PC-9 (cell line): ENCODE measurements at places on chromosomes 12 and 14. TPM values are rescaled to one million over a fixed set of nuclear protein-coding genes. Genes with fewer than 3 reads are reported as not detected.

DNA sequence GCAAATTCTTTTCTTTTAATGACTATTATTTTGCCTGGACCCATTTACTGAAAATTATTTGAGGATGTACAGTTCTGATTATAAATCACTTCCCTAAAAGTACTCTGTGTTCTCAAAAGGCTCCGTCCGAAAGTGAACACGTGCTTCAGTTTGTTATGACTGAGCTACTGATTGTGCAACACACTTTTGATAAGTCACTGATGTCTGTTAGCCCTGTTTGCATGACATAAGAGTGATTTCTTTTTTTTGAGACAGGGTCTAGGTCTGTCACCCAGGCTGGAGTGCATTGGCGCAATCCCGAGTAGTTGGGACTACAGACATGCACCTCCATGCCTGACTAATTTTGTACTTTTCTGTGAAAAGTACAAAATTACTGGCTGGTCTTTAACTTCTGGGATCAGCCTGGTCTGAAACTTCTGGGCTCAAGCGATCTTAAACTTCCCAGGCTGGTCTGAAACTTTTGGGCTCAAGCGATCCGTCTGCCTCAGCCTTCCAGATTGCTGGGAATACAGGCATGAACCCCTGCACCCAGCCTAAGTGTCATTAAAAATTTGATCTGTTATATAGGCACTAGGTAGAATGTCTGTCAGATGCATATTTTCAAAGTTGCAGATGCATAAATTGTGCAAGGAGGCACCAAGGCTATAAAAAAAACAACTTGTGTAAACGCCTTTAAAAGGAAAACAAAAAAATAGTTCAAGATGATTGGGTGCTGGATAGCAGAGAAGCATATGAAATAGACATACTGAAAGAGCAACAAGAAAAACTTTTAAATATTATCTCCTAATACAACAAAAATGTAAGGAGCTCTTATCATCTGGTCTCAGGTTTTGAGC, 111.5 kb downstream of the SRGAP1 start:
- no peak for DNase-seq
- 0 out of 2 replicates have a peak, but pooled peaks cover 5% of the 10 kb centered on the region for H3K36me3 ChIP-seq
- H3K4me1 ChIP-seq = no peaks in the 10 kb centered on the region
- H3K4me3 ChIP-seq = no peak overlapping the region
- H3K27ac ChIP-seq = no peak overlapping the region
- no peaks in the 10 kb centered on the region for H3K27me3 ChIP-seq

DNA sequence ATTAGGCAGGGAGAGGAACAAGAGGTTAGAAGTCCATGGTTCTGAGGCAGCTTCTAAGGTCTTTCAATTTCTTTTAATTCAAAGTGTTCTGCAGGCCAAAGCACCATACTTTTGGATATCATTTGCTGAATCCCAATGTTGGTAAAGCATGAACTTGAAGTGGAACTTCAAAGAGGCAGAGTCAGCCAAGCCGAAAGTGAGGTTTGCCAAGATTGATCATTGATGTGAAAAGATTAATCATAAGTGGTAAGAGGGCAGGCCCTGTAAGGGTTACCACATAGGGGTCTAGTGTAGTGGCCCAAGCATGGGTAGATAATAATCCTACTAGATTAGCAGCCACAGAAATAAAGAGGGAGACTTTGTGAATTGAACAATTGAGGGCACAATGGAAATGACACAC, 191.7 kb upstream of the DIO2 start:
- H3K4me1 ChIP-seq = no peaks in the 10 kb centered on the region; the same call in 1 of the 2 replicates
- H3K27me3 ChIP-seq = no peaks in the 10 kb centered on the region
- DNase-seq = no peak
- H3K27ac ChIP-seq = no peak overlapping the region
- no peak overlapping the region for H3K4me3 ChIP-seq
- no peaks in the 10 kb centered on the region for H3K36me3 ChIP-seq

DNA sequence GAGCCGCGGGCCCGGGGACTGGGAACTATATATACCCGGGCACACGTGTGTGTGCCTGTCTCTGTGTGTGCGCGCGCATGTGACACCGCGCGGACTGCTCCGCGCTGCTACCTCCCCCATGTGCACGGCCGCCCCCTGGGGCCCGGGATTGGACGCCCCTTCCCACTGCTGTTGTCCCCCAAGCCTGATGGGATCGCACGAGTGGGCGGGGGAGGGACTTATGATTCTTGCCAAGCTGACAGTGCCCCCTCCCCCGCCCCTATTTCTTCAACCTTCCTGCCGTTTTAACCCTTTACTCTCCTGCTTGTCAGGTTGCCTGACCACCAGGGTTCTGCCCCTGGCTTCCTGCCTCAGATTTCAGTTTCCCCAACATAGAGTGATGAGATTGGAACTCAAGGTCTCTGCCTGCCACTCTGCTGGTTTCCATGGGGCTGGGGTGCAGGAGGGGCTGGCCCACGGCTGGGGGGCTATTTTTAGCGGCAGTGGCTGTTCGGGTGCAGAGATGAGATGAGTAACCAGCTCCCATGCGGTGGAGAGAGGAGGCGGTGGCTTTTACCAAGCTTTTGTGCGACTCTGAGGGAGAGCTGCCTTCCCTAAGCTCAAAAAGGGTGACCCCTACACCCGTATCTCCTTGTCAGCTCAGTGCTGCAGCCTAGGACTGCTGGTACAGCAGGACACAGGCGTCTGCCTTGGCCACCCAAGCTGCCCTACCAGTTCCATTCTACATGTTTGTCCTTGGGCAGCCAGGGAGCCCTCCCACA, at the start of gene DDN:
DDN (minus strand) TSS at position 5 of the 761 bp plus-strand sequence. CDS start 88 bp downstream, outside the sequence.
- H3K27me3 ChIP-seq = no peaks in the 10 kb centered on the region
- DNase-seq = no peak
- peak within 1 kb of the TSS; percentile 61 for H3K4me3 ChIP-seq
- peaks cover 14% of the 10 kb centered on the region for H3K4me1 ChIP-seq
- no peak within 1 kb of the TSS for H3K27ac ChIP-seq

Gene TCL1B
- not detected in 2 replicates for total RNA-seq
